NCI-H2029 (cell line): ENCODE measurements at places on chromosomes 3 and 15.
A peak's percentile ranks its signal among the peaks of the same experiment; 100 is the strongest.

DNA sequence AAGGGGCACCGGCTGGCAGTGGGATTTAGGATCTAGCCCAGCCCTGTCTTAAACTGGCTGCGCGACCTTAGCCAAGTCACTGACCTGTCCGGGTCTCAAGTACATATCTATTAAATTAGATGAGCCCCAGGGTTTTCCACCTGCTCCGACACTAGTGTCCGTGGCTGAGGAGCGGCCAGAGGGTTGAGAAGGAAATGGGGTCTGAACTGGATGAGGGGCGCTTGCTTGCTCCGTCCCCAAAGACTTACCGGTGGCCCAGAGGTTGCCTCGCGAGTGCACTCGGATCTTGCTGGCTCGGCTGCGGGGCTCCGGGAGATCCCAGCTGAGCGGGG lies 285 bp downstream of the NMB start:
- DNase-seq, result no peak

GRCh38 chr3:190494907-190495306 lies 19.0 kb upstream of the IL1RAP start:
- DNase-seq, result no peak

GRCh38 chr3:106299300-106300098 lies 430.7 kb upstream of the CBLB start:
- no peak for DNase-seq

DNA sequence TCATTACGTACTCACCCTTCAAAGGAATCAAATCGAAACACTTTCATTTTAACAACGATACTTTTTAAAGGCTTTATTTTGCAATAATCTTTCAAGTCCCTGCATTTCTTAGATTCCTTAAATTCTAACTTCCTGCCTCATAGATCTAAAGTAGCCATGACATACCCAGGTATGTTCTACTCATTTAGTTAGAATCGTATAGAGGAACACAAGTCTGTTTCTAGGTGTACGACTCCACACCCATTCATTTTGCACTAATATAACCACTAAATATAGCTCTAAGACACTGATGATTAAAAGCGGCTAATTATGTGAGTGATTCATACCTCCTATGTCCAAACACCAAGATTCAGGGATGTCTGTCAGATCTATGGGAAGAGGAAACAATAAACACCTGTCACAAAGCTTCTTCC lies 1.3 kb downstream of the ATP13A3 start:
- DNase-seq, result no peak

DNA sequence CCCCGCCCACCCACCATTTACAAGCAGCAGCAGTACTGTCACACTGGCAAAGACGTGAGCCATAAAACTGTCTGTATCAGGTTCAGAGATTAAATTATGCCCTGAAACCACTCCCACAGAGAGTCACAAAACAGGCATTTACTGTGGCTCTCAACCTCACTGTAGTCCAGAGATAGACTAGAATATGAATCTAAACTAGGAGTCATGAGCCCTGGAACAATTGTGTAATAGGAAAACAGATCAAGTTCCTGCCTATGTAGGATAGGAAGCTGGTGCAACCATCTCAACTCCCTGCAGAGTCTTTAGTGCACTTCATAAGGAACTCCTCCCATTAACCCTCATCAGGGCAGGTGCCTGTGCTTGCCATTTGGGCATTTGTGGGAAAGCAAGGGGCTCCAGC lies 61.7 kb downstream of the FAM227B start:
- DNase-seq, result no peak

GRCh38 chr3:119717520-119717919 lies 14.7 kb downstream of the CFAP91 start:
- no peak for DNase-seq

DNA sequence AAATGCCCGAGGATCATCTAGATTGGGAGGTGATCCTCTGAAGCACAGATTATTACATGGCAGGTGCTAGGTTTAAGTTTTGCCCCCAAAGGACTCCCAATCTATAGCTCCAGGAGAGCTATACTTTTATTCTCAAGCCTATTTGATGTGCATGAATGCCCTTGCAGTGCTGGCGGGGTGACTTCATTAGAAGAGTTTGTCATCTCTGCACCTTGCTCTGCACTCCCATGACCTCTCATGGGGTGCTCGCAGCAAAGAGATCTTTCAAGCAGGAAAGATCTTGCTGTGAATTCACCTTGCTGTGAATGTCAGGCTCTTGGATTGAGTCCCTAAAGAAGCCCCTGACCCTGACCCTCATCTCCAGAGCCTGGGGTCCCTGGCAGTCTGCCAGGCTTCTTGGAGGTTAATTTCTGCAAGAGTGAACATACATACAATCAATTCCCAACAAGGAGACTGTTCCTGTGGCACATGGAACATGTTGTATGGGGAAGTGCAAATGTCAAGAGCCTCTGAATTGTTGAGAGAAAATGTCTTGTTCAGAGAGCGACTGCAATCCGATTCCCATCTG lies 45.9 kb downstream of the FAM43A start:
- peak; percentile 59 for DNase-seq

DNA sequence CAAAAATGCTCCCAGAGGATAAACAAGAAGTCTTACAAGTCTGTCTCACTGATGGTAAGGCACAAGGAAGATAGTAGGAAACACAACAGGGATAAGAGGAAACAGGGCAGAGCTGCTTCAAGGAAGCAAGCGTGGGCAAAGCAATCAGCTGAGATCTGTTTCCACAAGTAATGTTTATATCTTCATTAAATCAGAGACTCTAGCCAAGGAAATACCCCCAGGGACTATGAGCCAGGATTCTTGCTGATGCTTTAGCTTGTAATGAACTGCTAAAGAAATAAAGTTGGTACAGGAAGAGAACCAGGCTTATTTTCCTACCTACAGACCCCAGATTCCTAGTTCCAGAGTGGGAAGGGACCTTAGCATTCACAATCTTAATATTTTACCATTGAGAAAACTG lies 112.7 kb upstream of the C3orf80 start:
- DNase-seq, result no peak

DNA sequence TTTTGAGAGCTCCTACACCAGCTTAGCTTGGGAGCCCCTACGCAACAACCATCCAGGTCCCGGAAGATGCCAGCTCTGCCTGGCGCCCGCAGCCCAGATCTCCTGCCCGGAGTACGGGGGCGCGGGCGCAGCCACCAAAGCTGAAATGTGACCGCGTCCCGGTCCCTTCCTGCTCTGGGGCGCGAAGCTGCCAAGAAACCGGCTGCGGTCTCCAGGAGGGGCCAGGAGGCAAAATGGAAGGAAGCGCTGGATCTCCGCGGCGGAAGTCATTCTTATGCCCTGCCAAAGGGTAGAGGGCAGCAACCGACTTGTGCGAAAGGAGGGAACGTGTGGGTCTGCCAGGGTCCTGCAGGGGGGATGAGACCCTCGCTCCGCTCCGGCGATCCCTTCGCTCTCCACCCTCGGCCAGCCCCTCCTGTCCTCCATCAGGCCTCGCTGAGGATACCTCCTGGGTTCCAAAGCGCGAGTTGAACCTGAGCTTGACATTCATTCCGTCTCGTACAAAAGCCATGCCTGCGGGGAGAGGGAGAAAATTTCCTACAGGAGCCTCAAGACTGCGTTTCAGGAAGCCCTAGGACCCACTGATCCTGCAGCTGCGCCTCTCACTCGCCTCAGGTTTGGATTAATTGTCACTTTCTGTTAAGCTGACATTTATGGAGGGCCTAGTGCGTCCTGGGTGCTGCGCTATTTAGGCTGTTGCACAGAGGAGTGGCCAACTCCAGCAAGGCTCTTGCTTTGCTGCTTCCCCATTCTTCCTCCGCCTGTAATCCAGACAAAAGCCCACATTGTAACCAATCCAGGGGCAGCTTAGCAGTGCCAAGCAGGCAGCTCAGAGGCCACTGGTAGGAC lies 98.3 kb upstream of the VGLL3 start:
- DNase-seq, result no peak

GRCh38 chr3:34387826-34388564 lies 589.6 kb downstream of the PDCD6IP start:
- no peak for DNase-seq
